T-helper 2 cell treated with Interferon-gamma antibody and Interleukin-4, amounts not matched to agents 5 μg/mL and 100 μg/mL, for 36 hours (primary cell): ENCODE measurements at places on chromosomes 7 and 10.

DNA sequence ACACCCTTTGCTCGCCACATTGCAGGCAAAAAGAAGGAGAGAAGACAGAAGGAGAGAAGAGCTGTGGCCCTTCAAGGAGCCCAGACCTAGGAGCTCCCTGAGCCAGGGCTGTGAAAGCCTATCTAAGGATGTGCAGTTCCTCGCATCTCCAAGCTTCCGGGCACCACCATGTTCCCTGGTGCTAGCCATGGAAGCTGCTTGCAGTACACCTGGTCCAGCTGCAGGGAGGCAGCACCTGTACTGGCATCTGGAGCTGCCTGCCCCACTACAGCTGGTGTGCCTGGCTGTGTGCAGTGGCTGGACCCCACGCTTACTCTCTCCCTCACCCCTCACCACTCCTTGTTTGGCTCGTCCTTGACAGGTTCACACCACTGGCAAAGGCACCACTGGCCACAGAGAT is 1111.8 kb upstream of the POT1 start:
- DNase-seq = no peak

GRCh38 chr7:106196460-106197021 is 84.4 kb upstream of the SYPL1 start:
- DNase-seq = no peak

DNA sequence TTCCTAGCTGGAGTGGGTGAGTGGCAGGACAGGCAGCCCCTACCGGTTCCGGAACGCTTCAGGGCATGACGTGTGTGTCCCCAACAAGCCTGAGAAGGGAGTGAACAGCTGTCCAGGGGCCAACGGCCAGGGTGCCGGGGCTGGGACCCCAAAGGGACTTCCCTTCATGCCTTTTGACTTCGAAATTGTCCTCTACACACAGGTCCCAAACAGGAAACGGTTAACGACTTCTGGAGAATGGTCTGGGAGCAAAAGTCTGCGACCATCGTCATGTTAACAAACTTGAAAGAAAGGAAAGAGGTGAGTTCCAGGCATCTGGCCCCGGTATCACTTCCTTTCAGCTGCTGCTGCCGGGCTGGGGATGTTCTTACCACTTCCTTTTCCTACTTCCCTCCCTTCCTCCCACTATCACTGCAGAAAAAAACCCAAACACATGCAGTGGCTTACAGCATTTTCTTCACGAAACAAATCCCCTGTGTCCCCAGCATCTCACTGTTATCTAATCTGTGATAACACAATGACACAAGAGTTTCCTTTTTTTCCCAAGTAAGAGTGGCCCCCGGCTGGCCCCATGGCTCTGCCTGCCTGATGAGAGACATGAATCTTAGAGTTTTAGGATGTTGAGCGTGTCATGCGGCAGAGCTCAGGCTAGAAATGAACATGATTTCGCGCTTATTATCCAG is 63.2 kb downstream of the MKI67 start:
- DNase-seq = peak; percentile 60

- no peak for DNase-seq
Observed at GRCh38 chr10:64040781-64041180, 519.6 kb downstream of the REEP3 start.

DNA sequence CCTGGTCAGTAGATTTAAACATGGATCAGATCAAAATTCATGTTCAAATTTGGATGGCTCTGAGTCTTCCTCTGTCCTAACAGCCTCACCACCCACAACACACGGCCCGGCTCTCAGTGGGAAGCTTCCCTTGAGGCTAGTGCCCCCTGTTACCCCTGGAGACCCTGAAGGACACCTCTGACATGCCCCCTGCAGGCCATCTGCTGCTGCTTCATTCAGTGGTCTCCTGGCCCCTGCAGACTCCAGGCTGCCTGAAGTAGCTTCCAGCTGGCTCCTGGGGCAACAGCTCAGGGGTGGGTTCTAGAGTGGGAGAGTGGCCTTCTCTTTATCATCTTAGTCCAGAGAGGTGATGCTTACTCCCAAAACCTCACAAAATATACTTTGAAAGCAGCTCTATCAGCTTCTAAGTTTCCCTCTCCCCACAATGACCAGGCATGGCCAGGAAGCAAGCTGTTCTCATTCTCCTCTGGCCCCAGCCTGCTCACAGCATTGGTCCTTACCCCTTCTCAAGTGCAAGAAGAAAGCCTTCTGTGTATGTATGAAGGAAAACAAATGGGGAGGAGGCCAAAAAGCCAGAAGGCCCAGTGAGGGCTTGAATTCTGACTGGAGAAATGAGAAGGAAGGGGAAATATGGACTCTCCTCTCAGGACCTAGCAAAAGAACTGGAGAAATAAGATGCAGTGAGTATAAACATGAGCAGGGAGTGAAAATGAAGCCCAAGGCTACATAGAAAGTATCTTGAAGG is 189.6 kb upstream of the INHBA start:
- DNase-seq = no peak

GRCh38 chr10:118912961-118913600 is 116.4 kb upstream of the NANOS1 start:
- DNase-seq = no peak

GRCh38 chr10:60035984-60036383 is 129.6 kb upstream of the CCDC6 start:
- DNase-seq = no peak

DNA sequence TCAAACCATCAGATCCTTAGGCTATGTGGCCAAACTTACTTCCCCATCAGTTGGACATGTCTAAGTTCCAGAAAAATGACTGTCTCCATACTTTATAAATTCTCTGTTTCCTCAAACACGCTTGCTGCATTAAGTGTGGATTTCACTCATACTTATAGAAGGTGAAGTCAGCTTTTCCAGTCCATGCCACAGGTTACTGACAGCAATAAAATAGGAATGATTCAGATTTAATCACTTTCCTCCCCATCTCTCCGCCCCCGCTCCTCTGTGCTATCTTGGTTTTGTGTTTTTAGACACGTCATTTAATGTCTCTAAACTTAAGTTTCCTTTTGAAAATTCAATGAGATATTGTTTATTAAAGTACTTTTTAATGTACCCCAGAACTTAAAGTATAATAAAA is 1098.0 kb upstream of the C7orf33 start:
- no peak for DNase-seq

DNA sequence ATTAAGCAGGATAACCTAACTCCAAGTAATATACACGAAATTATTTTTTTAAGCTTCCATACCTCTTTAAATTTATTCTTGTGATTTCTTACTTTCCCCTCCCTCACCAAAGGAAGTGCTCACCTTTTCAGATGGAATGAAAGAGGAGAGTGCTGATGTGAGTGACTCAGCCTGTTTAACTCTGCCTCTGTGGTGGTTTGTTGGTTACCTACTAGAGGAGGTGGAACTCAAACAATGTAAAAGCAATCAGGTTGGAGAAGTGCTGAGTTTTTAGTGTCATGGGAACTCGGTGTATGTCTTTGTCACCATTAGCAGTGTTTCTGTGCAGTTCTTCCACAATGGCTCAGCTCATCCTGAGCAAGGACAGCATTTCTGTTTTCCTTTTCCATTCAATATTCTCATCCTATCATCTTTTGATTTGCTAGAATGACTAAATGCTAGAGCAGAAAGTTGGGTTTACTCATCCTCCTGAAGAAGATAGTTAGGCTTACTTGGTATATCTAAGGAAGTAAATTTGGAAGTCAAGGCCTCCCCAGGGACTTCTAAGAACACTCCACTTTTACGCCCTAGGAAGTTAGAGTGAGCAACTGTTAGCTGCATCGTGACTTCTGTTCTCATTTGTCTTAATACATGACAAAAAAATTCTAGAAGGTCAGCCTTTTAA is 6.0 kb downstream of the ADD3 start:
- DNase-seq = no peak

DNA sequence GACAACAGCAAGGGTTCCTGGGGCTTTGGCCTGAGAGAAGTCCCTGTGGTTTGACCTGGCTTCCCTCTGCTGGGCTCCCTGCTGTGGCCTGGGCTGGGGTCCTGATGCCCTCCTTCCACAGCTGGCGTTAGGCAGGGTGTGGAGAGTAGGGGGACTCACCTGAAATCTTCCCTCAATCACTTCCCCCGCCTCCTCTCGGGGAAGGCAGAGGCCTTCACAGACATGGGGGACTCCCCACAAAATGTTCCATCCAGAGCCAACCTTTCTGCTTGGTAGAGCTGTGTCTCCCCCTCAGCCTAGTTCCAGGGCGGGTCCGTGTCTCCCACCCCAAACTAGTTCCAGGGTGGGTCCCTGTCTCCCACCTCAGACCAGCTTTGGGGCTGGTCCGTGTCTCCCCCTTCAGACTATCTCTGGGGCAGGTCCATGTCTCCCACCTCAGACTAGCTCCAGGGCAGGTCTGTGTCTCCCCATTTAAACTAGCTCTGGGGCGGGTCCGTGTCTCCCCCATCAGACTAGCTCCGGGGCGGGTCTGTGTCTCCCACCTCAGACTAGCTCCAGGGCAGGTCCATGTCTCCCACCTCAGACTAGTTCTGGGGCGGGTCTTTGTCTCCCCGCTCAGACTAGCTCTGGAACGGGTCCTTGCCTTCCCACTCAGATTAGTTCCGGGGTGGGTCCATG is 2.2 kb downstream of the PVRIG start:
- DNase-seq = no peak

GRCh38 chr7:31683445-31684225 is 3.4 kb upstream of the PPP1R17 start:
- DNase-seq = no peak

- DNase-seq = no peak
Observed at GRCh38 chr7:48251766-48252165, 80.5 kb downstream of the ABCA13 start.

DNA sequence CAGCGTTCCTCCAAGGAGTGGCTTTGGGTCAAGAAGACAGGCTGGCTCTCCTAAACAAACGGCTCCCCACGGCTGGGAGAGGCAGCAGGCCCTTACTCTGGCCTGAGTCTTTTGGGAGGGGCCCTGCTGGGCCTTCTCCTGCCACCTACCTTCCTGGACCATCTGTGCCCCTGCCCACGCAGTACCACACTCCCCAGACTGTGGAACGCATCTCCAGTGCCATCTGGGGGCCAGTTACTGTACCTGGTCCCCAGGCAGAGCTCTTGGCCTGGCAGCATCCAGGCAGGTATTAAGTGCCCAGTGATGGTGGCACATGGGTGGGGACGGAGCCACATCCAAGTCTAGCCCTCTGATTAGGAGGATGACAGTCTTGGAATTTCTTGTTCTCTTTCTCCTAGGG is 14.4 kb downstream of the ALKBH4 start:
- peak; percentile 23 for DNase-seq

DNA sequence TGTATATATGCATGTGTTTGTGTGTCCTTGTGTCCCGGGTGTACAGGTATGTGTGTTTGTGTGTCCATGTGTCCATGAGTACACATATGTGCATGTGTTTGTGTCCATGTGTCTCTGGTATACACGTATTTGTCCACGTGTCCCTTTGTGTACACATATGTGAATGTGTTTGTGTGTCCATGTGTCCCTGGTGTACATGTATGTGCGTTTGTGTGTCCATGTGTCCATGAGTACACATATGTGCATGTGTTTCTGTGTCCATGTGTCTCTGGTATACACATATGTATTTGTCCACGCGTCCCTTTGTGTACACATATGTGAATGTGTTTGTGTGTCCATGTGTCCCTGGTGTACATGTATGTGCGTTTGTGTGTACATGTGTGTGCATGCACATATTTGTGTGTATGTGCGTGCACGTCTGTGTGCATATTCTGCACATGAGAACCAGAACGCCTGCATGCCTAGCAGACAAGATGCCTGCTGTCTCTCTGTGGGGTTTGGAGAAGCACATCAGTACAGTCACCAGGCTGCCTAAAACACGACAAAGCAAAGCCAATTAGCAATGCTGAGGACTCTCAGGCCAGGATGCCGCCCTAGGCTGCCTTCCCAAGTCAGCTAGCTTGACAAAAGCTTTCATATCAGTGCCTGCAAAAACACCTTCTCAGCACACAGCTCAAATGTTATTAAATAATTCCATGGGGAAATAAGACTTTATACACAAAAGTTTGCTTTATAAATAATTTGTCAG is 327.8 kb downstream of the PTPRN2 start:
- DNase-seq = no peak

DNA sequence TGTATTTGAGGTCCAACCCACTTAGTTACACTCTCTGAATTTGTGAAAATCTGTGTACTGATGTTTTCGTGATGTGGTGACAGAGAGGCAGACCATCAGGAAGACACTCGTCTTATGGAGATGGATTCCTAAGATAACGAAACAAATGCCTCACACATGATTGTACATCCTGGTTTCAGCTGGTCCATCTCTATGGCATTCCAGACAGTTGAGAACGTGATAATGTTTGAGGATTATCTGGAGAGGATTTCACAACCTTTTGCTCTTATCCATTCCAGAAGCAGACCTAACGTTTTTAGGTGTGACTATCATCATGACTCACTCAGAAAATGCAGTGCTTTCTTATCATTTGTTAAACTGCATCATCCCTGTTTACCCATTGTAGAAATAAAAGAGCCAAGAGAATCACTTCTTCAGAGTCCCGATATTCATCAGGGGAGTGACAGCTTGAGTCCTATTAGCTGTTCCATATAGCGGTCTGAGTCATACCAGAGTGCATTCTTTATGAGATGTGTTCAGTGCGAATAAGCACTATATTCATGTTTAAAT is 74.5 kb downstream of the BMPER start:
- no peak for DNase-seq

DNA sequence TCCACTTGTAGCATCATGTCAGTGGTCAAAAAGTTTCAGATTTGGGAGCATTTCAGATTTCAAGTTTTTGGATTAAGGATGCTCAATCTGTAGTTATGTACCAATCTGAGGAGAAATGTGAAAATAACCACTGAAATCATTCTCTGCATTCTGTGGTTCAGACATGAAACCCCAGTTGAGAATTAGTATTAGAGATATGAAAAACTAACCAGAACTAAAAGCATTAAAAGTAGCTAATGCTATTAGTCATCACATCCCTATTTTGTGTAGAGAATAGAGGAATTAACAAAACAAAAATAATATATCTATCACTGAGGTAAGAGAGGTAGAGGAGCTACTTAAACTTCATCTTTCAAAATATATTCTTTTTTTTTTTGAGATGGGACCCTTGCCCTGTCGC is 28.0 kb downstream of the MICU1 start:
- no peak for DNase-seq

DNA sequence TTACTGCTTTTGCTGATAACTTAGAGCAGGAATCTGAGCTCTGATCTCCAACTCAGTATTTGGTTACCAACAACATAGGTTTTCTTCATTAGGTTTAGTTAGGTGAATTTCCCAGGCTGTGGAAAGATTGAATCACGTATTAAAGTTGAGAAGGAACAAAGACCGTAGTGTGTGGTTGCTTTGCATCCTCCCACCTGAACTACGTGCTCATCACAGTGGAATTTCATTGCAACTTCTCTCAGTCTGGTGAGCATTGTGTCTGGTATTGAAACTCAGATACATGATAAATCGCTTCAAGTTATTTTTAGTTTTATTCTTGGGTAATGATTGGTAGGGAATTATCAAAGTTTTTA is 139.4 kb upstream of the AKR1E2 start:
- peak; percentile 40 for DNase-seq
